ENCODE measurements at places on chromosomes 12 and 14. TPM values are rescaled to one million over a fixed set of nuclear protein-coding genes. Genes with fewer than 3 reads are reported as not detected.

- no peak for DNase-seq
Observed at GRCh38 chr14:71071042-71071441, 163.8 kb downstream of the PCNX1 start.

- no peak for DNase-seq
Observed at GRCh38 chr14:24441904-24442239, 704 bp downstream of the SDR39U1 start.

- DNase-seq, result peak; percentile 74
Observed at GRCh38 chr12:66688846-66689439, 10.1 kb upstream of the GRIP1 start.

DNA sequence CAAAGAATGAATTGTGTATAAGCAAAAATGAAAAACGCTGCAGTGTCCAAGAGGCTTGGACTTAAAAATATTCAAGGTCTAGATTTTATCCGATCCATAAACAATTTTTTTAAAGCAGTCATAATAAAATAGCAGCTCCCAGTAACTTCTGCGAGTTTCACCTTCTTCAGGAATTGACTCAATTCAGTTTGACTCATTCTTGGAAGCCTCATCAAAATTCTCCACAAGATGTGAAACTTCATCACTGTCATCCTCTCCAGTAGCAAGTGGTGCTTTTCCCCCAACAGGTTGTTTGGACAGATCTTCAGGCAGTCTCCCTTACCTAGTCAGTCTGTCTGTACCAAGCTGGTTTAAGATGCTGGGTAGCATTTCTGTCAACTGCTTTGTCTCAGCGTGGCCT lies 93.5 kb upstream of the FOXG1 start:
- no peak for DNase-seq

GRCh38 chr12:843609-844008 lies 91.2 kb downstream of the WNK1 start:
- DNase-seq, result no peak

GRCh38 chr12:4138051-4138450 lies 135.5 kb upstream of the CCND2 start:
- DNase-seq, result no peak

DNA sequence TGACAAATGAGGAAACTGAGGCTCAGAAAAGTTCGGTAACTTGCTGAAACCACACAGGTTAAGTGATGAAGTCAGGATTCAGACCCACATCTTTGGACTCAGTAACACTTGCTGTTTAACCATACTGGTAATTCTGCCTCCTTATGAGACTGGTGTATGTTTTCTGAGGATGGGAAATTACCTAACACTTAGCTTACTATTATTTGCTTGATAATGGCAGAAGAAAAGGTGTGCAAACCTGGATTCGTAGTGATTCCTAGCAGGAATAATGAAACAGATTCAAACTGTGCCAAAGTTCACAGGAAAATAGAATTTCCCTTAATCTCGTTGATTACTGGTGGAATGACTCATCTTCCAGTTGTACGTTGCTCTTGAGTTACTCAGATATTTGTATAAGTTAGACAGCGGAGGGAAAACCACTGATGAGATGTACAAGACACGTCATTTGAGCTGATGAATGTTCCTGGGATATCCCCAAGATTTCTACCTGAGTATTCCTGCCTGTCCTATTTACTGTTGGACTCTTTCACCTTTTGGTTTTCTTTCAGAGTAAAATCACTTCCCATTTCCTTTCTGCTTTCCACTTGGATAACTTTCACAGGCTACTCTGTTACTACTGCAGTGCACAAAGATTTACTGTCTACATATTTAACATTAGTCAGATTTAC lies 37.5 kb downstream of the PRORP start:
- peak; percentile 79 for DNase-seq

GRCh38 chr14:59037086-59037485 lies 151.4 kb upstream of the DAAM1 start:
- DNase-seq, result no peak

DNA sequence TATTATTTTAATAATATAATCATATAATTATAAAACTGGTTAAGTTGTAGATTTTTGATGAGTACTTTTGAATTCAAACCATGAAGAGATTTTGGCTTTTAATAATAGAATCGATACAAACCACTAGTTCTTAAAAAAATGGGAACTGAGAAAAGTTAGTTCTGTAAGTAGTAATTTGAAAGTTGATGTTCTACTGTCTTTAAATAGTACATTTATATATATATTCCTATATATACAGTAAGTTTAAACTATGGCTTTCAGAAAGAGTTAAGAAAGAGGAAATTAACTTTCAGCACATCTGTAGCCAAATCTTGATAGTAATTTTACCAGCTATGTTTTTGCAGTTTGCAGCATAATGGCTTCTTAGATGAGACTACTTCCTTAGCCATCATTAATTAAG lies 7.8 kb downstream of the LRRK2 start:
- DNase-seq, result no peak

- peak; percentile 74 for DNase-seq
Observed at GRCh38 chr12:31715283-31715825, 13.5 kb downstream of the AMN1 start.

- DNase-seq, result peak; percentile 85
Observed at GRCh38 chr14:105203057-105203531, 22.0 kb upstream of the NUDT14 start.

GRCh38 chr12:116204785-116205184 lies 72.7 kb downstream of the MED13L start:
- no peak for DNase-seq

DNA sequence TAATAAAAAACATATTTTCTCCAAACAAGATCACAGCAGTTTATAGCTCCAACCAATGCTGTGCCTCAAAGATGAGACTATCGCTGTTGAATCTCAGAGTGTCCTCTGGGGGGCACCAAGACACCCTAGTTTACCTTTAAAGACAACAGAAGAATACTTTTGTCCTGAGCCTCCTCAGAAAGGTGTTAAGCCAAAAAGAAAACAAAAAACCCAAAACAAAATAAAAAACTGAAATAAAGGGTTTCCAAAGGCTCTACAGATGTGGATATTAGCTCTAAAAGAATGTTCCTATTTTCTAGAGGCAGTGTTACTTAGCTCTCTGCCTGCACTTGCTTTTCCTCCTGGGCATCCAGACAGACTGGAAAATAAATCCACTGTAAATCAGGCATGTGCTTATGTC lies 86.9 kb upstream of the TTC7B start:
- peak; percentile 74 for DNase-seq

The TAS2R14 gene
- 5.6 TPM for total RNA-seq

The CLEC9A gene
- not detected for total RNA-seq

The RNASE7 gene
- total RNA-seq, result not detected

The MORN3 gene
- 0.27 TPM for total RNA-seq
